ENCODE measurements at places on chromosomes 5 and 9.

DNA sequence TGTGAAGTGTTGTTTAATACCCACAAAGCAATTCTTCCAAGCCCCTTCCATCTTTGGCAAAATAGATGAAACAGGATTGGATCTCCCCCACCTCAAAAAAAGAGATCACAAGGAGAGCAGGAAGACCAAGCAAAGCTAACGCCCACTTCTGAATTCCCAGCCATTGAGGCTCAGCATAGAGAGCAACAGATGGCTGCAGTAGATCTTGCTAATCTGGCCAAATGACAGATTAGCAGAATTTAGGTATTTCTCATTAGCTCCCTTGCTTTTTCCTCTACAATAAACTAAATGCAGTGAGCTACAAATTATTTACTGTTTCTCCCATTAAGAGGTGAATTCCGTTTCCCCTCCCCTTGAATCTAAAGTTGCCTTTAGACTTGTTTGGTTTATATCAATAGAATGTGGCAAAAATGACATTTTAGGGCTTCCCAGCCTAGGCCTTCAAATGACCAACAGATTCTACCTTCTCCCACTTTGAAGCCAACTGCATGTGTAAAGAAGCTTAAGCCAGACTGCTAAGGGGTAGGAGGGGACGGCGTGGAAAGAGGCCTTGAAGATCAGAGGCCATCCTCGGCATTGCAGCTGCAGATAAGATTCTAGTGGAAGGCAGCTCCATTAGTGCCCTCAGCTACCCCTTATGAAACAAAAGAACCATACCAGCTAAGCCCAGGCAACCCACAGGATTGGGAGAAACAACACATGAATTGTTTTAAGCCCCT, 56.8 kb upstream of the CPEB4 start:
- DNase-seq = no peak

DNA sequence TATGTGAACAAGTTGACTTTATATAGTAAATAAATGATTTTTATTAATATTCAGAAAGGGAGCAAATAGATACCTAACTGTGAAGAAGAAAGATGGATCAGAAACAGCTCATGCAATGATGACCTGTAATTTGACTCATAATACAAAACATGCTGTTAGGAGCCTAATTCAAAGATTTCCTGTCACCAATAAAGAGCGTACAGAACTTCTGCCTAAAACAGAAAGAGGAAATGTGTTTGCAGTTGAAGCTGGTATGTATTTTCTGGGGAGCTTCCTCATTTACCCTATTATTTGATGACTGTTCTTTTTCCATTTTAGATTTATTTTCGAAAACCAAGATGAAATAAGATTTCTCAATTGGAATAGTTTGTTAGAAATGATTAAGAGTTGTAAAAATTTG, 11.4 kb downstream of the YTHDC2 start:
- DNase-seq = no peak

DNA sequence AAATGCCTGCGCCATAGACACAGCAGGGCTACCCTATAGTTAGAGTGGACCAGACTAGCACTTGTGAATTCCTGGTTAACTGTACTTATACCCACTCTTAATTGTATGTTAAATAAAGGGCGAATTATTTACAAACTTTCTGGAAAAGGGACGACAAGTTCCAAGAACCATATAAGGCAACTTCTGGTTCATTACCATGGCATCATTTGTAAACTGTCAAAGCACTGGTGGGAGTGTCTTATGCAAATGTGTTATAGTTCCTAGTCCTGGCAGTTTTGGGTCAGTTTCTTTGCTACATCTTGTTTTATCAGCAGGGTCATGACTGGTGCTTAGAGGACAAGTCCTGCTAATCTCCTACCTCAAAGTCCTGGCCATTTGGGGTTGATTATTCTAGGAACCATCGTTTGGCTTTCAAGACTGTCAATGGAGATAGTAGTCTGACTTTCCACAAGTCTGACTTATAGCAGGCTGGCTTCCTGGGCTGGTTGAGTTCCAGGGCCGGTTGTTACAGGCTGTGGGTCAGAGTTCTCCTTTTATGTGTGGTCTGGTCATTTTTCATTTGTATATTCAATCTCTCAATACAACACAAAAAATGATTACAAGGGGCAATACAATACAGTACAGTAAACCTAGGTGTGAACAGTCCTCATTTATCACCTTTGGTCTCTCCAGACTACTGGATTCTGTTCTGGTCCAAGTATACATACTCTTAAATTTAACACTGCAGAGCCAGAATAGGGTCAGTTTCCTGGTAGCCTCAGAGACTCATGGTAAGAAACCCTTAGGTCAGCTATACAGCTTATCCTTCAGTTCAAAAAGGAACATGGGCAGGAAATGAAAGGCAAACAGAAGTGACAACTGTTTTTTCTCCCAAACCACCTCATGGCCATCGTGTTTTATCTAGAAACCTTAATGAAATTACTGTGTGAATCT, 8.3 kb upstream of the CFAP95 start:
- DNase-seq = no peak

DNA sequence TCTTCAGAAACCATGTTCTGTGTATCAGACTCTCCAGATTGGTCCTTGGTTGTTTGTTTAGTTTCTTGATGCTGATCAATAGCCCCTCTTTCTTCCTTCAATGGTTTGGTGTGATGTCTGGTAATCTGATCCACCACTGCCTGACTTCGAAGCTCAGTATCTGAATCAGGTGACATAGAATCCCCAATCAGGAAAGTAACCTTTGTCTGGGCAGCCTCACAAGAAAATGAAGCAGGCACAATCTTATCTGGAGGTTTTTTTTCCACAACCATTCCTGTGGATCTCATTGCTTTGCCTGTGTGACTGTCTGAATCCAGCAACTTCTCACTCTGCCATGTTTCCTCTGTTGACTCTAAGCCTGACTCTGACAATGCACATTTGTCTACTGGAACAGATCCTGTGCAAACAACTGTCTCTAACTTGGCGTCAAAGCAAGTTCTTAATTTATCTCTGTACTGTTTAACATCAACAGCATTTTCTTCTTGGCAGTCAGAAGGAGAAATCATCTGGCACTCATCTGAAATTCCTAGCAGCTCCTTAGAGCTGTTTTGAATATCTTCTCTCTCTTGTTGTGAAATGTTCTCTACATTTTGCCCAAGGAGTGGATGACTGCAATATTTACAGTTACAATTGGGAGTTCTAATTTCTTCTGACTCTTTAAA, 37.1 kb upstream of the RAPGEF6 start:
- no peak for DNase-seq

DNA sequence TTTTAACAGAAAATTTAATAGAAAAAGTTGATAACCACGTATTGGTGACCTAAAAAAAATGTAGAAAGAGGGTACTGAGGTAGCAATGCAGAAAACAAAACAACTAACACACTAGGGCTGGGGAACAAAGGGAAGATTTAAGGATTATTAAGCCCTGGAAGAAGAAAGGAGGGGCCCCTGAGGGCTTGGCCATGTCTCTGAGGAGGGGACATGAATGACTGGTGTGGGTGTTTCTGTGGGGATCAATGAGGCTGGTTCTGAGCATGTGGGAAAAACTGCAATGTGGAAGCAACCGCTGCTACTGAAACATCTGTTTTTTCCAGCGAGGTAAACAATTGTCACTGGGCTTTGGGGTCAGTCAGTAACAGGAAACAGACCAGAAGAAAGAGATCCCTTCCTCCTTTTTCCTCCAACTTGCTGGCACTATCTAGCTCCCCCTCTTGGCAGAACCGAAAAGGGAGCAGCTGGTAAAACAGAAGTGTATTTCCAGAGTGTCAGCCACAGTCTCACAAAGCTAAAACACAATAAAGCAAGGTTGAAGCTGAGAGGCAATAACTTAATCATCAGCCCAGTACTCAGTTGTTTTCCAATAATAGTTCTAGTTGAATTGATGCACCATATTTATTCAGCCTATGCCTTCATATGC, 48.3 kb downstream of the ATPSCKMT start:
- no peak for DNase-seq

DNA sequence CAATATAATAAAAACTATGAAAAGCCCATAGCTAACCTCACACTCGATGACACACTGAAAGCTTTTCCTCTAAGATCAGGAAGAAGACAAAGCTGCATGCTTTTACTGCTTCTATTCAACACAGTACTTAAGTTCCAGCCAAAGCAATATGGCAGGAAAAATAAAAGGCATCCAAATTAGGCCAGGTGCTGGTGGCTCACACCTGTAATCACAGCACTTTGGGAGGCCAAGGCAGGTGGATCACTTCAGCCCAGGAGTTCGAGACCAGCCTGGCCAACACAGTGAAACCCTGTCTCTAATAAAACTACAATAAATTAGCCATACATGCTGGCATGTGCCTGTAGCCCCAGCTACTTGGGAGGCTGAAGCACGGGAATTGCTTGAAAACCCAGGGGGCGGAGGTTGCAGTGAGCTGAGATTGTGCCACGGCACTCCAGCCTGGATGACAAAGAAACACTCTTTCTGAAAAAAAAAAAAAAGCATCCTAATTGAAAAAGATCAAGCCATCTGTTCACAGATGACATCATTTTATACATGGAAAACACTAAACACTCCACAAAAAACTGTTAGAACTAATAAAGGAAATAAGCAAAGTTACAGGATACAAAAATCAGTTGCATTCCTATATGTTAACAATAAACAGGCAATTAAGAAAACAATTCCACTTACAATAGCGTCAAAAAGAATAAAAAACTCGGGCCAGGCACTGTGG, 17.9 kb downstream of the ZFR start:
- DNase-seq = no peak

DNA sequence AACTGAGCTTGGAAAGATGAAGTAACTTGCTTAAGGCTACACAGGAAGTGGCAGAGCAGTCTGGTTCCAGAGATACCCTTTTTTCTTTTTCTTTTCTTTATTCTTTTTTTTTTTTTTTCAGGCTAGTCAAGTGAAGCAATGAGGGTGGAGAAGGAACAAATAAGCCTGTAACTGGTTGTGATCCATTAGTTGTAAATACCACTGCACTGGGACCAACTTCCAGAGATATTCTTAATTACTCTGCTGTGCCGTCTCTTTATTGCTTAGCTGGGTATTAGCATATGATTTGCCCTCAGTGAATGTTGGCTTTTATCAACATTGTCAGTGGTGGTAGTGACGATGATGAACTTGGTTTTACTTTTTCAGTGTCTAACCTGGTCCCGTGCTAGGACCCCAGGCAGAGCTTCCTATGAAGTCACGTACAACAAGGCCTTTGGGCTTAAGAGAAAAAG, 26.7 kb downstream of the LNPEP start:
- DNase-seq = no peak

DNA sequence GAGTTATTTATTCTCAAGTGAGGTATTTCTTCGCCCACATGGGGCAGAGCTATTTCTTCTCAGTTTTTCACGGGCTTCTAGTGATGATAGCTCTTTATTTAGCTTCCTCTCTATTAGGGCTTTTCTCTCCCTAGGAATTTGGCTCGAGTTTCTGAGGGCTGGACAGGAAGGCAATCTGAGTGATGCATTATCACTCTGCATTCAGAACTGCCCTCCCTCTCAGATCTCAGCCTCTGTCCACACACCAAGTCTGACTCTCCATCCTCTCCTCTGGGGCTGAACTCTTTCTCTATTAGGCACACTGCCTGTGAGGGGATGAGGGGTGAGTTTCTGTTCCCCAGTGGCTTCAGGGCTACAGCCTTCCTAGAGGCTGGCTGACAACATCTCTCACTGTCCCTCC, 14.9 kb upstream of the SCAMP1 start:
- no peak for DNase-seq

- DNase-seq = no peak
Measured at GRCh38 chr5:133723126-133723525, 110.8 kb upstream of the FSTL4 start.

GRCh38 chr5:157504053-157504452, 44.0 kb downstream of the NIPAL4 start:
- no peak for DNase-seq

- DNase-seq = no peak
Measured at GRCh38 chr5:147309621-147310020, 74.8 kb downstream of the STK32A start.

- DNase-seq = no peak
Measured at GRCh38 chr5:50798002-50798401, 131.6 kb downstream of the PARP8 start.

- DNase-seq = no peak
Measured at GRCh38 chr5:876398-877365, 15.9 kb downstream of the BRD9 start.

GRCh38 chr9:89842267-89842768, 237.5 kb downstream of the GADD45G start:
- DNase-seq = no peak

- DNase-seq = no peak
Measured at GRCh38 chr5:150651382-150651781, 9.7 kb upstream of the MYOZ3 start.

- no peak for DNase-seq
Measured at GRCh38 chr5:142674531-142675469, 11.1 kb downstream of the FGF1 start.

GRCh38 chr5:96816411-96816939, 8.7 kb upstream of the ERAP1 start:
- no peak for DNase-seq

GRCh38 chr5:137757634-137758033, 3.5 kb upstream of the HNRNPA0 start:
- DNase-seq = no peak

DNA sequence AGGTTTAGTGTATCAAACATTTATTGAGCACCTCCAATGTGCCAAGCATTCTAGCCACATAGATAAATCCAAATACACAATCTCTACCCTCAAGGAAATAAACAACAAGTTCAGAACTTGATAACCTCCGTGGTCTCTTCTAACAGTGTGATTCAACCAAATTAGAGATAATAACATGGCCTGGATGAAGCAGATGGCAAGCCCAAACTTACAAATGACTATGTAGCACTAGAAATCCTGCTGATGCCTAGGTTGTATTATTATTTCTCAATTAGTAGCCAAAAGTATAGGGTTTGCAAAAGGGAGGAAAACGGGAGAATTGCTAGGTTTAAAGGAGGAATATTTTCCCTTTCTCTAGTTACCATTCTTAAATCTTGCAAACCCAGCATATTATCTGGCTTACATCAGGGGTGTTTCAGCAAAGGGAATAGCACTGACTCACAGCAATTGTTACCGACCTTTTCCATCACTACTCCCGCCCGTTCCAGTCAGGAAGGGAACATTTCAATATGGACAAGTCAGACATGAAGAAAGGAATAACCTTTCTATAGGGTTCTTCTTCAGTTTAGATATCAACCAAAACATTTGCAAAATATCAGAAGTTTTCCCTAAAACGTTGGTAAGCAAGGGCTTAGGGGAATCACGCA, 2.3 kb downstream of the DPYSL3 start:
- no peak for DNase-seq

- no peak for DNase-seq
Measured at GRCh38 chr5:59789894-59790293, 103.6 kb downstream of the PDE4D start.

DNA sequence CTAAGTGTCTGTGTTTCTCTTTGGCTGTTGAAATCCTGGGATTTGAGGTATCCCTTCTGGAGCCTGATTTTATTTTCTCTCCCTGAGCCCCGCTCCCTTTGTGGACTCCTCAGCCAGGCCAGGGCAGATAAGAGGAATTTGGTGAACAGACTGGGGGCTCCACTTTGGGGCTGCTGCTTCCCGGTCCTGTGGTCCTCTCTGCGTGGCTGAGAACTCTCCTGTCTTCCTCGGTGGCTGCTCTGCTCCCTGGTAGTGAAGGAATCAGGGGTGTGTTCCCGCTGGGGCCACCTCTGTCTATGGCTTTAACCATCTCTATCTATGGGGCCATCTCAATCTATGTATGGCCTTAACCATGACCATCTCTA, 71.7 kb upstream of the SH3PXD2B start:
- DNase-seq = no peak

- no peak for DNase-seq
Measured at GRCh38 chr5:553874-554273, 29.6 kb upstream of the SLC9A3 start.
